ENCODE measurements at places on chromosomes 4 and X.

DNA sequence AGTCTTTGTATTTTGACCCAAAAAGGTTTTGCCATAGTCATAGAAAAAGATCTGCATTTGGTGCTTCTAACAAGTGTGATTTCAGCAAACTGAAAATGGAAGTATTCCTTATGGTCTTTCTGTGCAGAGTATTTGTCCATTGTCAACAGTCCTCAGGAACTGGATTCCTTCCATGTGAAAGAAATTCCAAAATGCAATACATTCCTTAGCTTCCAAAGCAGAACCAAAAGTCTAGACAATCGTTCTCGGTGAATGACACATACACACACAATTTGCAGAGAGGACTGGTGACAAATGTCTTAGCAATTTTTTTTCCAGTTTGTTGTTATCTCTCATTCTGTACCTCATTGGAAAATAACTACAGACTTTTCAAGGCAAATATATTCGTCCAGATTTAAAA is 562.2 kb upstream of the SLIT2 start:
- DNase-seq, result no peak

GRCh38 chr4:143337600-143338287 is 1.1 kb downstream of the GAB1 start:
- no peak for DNase-seq

DNA sequence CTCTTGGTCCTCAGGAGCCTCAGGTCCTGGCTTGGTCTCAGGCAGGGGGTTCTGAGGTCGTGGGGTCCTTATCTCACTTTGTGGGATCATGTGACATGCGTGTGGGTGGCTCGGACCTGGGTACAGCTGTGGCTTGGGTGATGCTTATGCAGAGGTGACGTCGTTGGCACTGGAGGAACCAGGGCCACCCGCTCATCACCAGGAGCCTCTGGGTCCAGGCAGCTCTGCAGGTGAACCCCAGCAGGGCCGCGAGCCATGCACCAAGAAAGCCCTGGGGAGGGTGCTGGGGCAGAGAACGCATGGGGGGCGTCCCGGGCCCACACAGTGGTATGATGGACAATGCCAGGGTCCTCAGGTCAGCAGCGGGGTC is 8.7 kb downstream of the ATP5ME start:
- DNase-seq, result no peak

- DNase-seq, result no peak
Observed at GRCh38 chrX:122422547-122422946, 761.5 kb upstream of the GRIA3 start.

- no peak for DNase-seq
Observed at GRCh38 chr4:107733431-107733925, 13.4 kb upstream of the PAPSS1 start.

- DNase-seq, result no peak
Observed at GRCh38 chrX:143340190-143340589, 177.1 kb downstream of the SPANXN3 start.

DNA sequence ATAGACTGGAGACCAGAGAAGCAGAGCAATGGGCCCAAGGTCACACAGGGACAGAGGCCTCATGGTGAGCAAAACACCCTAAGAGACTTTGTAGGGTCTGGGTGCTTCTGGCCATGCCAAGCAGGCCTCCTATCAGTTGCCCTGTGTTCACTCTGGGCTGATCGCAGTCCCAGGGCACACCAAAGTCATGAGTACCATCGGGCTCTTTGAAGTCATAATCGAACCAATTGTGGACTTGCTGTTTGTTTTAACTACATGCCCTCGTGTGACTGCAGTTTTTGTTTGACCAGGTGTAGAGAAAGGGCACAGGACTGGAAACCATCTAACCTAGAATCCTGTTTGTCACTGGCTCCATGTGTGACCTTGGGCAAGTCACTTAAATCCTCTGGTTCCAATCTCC is 172.5 kb upstream of the CPEB2 start:
- DNase-seq, result no peak

GRCh38 chr4:75514131-75514948 is at the start of the genes RCHY1 and THAP6:
RCHY1 (minus strand) TSS chr4:75514403; CDS start chr4:75514286, 117 bp downstream.
THAP6 (plus strand) TSS chr4:75514473; CDS start chr4:75515453, 980 bp downstream.
- peak; percentile 90 for DNase-seq

GRCh38 chr4:109733728-109734127 is 3.9 kb upstream of the PLA2G12A start:
- DNase-seq, result no peak

DNA sequence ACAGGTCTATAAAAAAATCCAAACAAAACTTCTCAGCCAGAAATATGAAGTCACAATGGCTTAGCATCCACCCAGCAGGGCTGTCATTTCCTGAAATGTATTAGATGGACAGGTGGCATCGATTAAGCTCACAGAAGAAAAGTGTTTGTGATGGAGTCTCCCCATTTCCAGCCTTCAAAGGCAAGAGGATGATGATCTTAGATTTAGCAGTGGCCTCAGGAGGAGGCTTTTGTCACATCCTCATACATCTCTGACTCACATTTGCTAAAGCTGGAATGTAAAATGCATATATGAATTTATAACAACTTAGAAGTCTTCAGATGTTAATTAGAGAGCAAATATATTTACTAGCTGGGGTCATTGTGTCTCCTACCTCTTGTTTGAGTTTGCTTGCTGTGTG is 441.9 kb downstream of the SPRY1 start:
- DNase-seq, result no peak

- DNase-seq, result no peak
Observed at GRCh38 chr4:68216501-68216900, 29.0 kb downstream of the TMPRSS11B start.

- DNase-seq, result no peak
Observed at GRCh38 chr4:109495514-109495913, 61.9 kb downstream of the SEC24B start.

GRCh38 chr4:99413140-99413539 is 22.0 kb downstream of the ADH7 start:
- DNase-seq, result no peak

GRCh38 chrX:140765043-140765784 is 55.7 kb downstream of the LINC00632 start:
- DNase-seq, result no peak

DNA sequence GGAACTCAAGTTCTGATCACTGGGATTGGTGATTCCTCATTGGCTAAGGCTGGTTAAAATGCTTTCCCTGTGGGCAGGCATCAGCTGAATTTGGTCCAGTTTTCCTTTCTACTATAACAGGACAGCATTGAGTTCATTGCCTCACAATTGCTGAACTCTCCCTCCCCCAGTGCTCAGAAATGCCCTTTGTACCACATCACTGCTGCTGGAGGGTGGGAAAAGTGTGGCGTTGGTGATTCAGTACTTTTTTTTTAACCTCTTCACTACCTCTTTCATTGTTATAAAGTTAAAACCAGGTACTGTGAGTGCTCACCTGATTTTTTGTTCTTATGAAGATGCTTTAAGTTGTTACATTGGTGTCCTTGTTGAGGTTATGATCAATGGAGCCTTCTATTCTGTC is 69.3 kb upstream of the IL2 start:
- DNase-seq, result no peak

- no peak for DNase-seq
Observed at GRCh38 chr4:148574502-148574901, 132.3 kb upstream of the NR3C2 start.

DNA sequence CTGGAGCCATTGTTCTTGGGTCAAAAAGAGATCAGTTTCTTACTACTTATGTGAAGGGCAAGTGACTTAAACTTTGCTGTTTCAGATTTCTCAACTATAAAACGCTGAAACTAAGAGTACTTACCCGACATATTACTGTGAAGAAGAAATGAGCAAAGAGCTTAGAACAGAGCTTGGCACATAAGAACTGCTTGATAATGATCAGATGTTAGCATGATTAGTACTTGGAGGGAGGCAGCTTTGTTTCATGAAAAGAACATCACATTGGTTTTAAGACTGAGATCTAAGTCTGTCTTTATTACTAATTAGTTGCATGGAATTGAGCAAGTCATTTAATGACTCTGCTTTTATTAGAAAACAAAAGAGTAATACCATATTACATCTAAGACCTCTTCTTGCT is 169.1 kb downstream of the ARHGAP24 start:
- DNase-seq, result no peak

DNA sequence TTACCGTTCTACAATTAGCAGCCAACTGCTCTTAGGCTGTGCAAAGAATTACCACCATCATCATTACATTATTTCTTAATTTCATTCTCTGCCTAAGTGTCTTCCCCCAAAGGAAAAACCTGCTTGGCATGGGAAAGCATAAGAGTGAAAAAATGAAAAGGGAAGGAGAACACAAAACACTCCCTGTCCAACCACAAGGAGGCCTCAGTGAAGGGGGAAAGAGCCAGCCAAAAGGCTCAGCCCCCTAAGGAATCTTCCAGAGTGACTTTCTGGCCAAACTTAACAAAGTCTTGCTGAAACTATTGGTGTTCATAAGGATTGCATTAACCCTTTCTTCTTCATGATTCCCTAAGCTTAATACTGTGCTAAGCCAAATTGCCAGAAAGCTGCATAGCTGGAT is 287.4 kb downstream of the SMARCA1 start:
- DNase-seq, result no peak

DNA sequence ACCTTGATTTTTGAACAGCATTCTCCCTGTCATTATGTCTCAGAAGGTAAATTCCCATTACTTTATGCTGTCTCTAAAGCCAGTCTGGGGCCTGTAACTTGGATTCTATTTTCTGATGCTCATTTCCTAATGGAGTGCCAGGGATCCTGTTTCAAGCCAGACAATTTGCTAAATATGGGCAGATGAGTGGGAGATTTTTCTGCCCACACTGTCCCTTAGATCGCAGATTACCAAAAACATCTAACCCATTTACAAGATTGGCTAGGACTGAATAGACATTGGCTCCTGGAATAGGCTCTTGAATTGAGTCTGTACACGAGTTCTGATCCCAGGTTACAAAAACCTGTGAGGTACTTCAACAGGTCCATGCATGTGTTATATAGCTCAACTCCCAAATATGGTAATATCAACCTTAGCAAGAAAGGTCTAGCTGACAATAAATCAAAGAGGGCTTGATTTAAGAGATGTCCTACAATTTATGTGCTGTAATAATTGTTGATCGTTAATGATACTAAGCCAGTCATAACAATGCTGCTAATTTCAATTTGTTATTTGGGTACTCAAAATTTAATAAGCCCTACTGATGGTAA is 5.7 kb downstream of the GPC3 start:
- DNase-seq, result no peak

DNA sequence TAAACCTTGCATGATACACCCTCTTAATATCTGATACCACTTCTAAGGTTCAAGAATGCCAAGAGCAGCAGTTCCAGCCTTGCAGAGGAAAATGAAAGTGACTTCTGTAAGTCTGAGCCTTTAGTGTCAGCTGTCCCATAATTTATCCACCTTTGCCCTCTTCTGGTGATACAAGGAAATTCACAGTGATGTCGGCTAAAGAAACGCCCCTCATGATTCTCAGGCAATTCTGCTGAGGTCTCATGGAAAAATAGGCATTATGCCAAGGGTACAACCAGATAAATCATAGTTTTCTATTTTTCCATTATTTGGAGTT is 172.2 kb upstream of the CXCL13 start:
- no peak for DNase-seq

GRCh38 chr4:22554670-22555069 is 38.8 kb upstream of the ADGRA3 start:
- DNase-seq, result no peak

- no peak for DNase-seq
Observed at GRCh38 chr4:149145803-149146202, 669.8 kb downstream of the IQCM start.

- no peak for DNase-seq
Observed at GRCh38 chr4:142083264-142083663, 446.9 kb downstream of the IL15 start.

GRCh38 chrX:31329298-31329697 is 257.5 kb upstream of the FTHL17 start:
- no peak for DNase-seq

All from activated CD4-positive, alpha-beta T cell treated with anti-CD3 and anti-CD28 coated beads for 4 hours (primary cell).